Activated T-cell treated with anti-CD3 and anti-CD28 coated beads, Interleukin-2, amount 50 U/mL, for 48 hours (primary cell): ENCODE measurements at places on chromosomes 4 and X.

DNA sequence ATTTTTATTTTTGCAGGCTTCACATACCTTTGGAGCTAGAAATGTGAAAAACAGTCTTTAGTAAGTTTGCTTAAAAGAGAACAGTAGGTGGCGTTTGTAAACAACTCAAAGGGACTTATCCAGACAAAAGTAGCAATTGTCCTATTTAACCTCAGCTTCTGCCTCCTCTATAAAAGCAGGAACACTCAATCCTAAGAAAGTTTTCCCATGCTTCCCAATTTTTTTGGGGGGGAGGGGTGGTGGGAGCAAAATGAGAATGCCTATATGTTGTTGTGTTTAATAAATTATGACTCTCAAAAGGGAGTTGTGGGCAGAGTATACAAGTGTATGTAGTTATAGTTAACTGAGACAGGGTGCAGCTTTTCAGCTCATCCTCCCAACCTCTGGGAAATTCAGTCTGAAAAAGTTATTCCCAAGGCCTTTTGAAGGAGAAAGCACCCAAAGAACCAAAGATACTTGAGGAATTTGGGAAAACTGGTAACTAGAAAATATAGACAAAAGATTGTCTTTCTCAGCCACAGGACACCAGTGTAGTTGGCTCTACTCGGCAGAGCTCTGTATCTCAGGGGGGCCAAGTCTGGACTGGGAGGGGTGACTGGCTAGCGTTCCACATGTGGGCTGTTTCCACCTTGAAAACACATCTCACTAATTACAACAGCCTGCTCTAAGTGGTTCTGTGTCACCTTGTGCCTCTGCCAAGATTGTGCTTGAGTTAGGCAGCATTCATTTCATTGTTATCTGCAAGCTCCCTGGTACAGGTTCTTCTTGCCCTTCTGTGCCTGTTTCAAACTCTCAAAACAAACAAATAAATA is 2.8 kb downstream of the SFRP2 start:
- DNase-seq = no peak

- DNase-seq = no peak
Observed at GRCh38 chr4:108702960-108703359, 52.6 kb downstream of the OSTC start.

DNA sequence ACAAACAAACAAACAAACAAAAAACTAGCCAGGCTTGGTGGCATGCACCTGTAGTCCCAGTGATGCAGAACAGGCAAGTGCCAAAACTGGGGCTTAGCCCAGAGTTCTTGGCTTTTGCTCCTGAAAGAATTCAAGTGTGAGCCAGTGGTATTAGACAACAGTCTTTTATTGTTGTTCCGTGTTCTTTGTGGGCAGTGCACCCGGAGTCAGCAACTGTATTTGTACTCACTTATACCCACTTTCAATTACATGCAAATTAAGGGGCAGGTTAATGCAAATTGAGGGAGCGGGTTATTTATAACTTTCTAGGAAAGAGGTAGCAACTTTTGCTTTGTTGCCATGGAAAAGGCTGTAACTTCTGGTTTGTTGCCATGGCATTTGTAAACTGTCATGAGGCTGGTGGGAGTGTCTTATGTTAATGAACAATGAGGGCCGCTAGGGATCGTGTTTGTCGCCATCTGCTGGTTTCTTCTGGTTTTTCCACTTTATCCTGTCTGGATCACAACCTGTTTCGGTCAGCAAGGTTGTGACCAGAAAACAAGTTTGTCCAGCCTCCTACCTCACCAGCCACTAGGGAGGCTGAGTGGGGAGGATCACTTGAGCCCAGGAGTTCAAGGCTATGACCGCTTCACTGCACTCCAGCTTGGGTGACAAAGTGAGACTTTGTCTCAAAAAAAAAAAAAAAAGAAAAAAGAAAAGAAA is 88.8 kb upstream of the ESX1 start:
- DNase-seq = peak; percentile 53

DNA sequence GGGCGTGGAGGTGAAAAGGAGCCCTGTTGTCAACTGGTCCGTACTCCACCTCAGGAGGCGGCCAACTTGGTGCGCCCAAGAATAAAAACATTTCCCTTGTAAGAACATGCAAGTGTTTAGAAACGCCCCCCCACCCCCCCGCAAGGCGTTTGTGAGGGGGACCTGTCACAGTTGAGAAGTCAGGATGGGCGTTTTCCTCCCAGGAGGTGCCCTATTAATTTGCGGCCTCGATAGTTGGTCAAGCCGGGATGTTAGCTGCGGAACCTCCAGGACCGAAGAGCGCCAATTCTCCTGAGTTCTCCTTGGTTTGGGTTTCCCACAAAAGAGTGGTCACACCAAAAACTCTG is 651 bp upstream of the SAP30 start:
- DNase-seq = no peak

- no peak for DNase-seq
Observed at GRCh38 chrX:3231766-3232165, 114.7 kb downstream of the MXRA5 start.

DNA sequence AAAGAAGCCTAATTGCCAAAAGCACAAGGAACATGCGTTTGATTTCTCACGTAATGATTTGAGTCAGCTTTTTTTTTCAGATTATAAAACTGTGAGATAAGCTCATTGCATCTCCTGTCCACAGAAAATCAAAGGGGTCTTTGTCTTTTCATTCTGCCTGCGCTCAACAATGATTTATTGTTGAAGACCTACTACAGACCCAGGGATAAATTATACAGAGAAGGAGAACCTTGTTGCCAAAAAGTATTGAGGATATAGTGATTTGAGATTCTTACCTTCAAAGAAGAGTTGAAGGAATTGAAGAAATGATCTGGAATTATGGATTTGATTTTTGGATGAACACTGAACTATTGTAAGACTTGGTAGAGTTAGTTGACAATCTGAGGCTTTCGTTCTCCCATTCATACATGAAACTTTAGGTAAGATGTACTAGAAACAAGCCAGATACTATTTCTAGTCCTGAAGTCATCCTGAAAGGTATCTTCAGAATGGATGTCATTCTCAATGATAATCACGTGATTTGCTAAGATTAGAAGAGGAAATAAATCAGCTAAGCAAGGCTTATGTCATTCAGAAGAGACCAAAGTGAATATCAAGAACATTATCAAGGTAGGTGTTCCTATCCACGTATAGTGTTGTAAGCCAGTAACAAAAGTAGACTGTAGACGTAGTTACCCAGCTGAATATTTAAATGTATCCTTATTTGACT is 71.1 kb upstream of the SCOC start:
- no peak for DNase-seq

GRCh38 chr4:95027905-95028618 is 270.3 kb downstream of the BMPR1B start:
- no peak for DNase-seq

DNA sequence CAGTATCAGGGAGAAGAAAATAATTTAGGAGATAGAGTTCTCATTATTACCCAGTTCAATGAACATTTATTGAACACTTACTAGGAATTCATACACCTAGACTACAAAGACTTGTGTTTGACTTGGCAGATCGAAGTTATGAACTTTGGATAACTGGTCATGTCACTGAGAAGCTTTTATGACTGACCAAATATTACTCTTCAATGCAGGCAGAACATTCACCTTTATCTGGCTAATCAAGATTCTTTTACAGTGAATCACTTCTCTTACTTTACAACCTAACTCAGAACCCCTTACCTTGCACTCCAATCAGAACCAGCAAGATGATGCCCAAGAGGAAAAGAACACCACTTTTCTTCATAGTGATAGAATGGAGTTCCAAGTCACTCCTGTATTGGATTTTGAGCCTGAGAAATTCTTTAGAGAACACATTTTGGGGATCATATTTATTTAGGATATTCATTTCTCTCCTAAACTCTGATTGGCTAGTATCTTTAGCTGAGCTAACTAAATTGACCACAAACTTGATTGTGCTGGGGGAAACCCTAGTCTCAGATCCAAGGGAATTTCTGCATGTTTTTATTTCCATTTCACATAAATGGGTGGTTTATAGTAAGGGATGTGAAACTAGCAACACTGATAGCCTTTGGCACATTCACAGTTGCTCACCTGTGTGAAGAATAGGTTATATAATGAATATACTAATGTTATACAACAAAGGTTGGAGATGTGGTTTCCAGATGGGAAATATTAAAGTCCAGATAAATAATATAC is at the start of gene CXCL9:
CXCL9 (minus strand) TSS at position 421 of the 774 bp plus-strand sequence; CDS start at position 361, 60 bp downstream.
- DNase-seq = no peak

DNA sequence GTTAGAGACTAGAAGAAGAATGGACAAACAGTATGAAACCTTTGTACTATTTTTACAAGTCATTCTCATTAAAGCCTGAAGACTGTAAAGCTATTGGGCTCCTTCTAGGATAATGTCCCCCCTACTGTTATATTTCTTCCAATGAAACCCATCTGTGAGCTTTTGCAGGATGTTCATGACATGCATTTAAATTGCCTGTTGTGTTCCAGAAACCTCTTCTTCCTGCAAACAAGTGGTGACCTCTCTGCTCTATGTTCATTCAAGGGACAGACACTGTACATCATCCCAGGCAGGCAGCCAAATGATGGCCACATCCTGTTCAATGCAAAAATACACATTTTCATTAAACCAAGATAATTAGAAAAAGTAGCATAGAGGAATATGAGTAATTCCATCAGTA is 128.0 kb downstream of the C4orf33 start:
- DNase-seq = no peak

- DNase-seq = no peak
Observed at GRCh38 chr4:126560794-126561193, 1072.0 kb upstream of the INTU start.

DNA sequence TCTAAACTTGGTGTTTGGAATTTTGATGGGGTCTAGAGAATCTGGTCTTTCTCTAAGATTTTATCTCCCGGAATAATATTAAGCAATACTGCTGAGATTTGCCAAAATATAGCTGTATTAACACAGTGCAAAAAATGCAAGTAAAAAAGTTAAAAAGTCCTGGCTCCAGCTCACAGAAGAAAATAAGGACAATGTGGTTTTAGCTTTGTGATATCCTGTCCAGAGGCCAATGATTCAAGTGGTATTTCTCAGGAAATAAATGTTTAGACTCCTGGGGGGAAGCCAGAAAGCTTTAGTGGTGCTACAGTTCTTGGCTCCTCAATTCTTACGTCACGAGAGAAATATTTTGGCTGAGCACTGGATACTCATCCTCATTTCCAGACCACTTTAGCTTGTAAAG is 40.9 kb upstream of the IL13RA2 start:
- DNase-seq = no peak

GRCh38 chr4:32087211-32087610 is 1367.0 kb downstream of the PCDH7 start:
- no peak for DNase-seq

DNA sequence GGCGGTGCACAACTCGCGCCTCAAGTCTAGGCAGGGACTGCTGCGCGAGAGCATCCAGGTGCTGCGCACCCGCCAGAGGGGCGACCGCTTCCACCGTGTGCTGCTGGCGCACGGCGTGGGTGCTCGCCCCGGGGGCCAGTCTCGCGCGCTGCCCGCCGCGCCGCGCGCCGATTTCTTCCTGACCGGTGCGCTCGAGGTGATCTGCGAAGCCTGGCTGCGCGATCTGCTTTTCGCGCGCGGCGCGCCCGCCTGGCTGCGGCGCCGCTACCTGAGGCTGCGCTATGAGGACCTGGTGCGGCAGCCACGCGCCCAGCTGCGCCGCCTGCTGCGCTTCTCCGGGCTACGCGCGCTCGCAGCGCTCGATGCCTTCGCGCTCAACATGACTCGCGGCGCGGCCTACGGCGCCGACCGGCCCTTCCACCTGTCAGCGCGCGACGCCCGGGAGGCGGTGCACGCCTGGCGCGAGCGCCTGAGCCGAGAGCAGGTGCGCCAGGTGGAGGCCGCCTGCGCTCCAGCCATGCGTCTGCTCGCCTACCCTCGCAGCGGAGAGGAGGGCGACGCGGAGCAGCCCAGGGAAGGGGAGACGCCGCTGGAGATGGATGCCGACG is 1.3 kb downstream of the CHST7 start:
- peak; percentile 63 for DNase-seq

- DNase-seq = no peak
Observed at GRCh38 chrX:40933706-40934425, 151.4 kb upstream of the USP9X start.

DNA sequence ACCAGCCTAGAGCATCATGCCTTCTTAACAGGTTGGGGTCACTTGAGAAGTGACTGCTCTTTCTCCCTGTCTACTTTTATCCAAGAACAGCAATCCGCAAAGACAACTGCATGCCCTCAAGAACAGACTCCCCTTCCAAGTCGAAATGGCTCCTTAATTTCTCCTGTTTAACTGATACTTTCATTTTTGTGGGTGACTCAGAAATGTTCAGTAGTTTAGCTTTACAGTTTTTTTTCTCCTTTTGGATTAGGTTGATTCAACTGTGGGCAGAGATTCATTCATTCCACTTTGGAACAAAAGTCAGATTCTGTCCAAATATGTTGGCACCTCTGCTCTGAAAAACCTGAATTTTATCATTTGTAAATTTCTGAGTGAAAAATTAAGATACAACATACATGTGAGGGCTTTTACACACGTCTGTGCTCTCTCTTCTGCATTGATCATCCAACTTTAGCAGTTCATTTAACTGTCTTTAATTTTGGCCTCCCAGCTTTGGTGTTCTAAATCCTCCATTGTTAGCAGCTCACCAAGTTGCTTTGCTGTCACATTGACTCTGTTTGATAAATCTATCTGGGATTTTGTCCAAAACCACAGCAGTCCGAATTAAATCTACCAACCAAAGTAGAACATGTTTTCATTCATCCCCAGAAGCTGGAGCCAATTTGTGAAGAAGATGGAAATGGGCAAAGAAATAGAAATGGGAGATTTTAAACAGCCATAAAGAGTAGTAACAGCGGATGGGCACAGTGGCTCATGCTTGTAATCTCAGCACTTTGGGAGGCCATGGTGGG is 50.0 kb downstream of the HOPX start:
- no peak for DNase-seq

DNA sequence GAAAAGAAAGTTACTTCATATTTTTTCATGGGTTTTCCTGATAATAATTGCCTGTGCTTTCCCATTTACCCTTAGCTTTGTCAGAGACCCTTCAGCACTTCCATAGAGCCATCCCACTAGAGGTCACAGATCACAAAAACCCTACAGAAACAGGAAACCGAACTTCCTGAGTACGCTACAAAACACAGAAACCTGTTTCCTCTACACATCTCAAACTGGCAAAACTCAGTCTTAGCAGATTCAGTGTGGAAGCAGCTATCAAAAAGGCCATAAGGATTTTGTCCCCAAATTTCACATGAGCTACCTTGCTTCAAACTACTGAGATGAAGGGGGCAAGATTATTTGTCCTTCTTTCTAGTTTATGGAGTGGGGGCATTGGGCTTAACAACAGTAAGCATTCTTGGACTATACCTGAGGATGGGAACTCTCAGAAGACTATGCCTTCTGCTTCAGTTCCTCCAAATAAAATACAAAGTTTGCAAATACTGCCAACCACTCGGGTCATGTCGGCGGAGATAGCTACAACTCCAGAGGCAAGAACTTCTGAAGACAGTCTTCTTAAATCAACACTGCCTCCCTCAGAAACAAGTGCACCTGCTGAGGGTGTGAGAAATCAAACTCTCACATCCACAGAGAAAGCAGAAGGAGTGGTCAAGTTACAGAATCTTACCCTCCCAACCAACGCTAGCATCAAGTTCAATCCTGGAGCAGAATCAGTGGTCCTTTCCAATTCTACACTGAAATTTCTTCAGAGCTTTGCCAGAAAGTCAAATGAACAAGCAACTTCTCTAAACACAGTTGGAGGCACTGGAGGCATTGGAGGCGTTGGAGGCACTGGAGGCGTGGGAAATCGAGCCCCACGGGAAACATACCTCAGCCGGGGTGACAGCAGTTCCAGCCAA is at the start of gene MMRN1:
MMRN1 (plus strand) TSS at position 206 of the 902 bp plus-strand sequence; CDS start at position 324, 118 bp downstream.
- DNase-seq = no peak
